Esophagus squamous epithelium (tissue), 5 donors: ENCODE measurements at places on chromosomes 6 and 20.

GRCh38 chr6:36975231-36976006 is 10.6 kb downstream of the MTCH1 start:
- DNase-seq, result no peak

DNA sequence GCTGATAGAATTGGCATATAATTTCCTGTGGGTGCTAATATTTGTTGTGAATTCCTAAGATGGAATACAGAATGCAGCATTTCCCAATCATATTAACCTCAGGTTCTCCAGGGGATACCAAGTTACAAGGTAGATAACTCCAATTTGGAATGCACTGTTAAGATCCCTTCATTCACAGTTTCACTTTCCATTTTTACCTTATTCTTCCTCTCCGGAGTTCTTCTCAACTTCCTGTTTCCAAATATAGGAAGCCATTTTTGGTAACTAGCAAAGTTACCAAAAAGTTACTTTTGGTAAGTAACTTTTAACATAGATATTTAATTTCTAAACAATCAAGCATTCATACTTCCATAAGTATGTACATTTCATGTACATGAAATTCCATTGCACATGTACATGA is 63.5 kb upstream of the PHACTR2 start:
- no peak for DNase-seq

DNA sequence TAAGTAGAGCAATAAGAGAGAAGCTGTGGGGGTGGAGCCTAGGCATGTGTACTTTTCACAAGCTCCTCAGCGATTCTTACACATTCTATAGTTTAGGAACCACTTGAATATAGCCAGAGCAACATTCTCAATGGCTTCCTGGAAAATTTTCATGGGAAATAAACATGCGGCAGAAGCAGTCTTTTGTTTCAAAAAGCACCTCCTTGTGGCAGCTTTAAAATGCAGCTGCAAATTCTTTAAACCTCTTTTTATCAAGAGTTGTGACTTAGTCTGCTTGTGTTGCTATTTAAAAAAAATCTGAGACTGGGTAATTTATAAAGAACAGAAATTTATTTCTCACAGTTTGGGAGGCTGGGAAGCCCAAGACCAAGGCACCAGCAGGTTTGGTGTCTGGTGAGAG is 23.8 kb downstream of the NKX2-2 start:
- DNase-seq, result no peak

- no peak for DNase-seq
Observed at GRCh38 chr6:139290787-139291311, 949 bp downstream of the TXLNB start.

- DNase-seq, result no peak
Observed at GRCh38 chr6:126017668-126018067, 31.3 kb downstream of the TRMT11 start.

GRCh38 chr20:16451982-16452381 is 121.3 kb downstream of the KIF16B start:
- no peak for DNase-seq

GRCh38 chr20:3645309-3646066 is 17.7 kb downstream of the GFRA4 start:
- no peak for DNase-seq

GRCh38 chr6:161443848-161444247 is 170.0 kb upstream of the AGPAT4 start:
- DNase-seq, result no peak

- DNase-seq, result no peak
Observed at GRCh38 chr20:5810800-5811422, 60.7 kb downstream of the SHLD1 start.

DNA sequence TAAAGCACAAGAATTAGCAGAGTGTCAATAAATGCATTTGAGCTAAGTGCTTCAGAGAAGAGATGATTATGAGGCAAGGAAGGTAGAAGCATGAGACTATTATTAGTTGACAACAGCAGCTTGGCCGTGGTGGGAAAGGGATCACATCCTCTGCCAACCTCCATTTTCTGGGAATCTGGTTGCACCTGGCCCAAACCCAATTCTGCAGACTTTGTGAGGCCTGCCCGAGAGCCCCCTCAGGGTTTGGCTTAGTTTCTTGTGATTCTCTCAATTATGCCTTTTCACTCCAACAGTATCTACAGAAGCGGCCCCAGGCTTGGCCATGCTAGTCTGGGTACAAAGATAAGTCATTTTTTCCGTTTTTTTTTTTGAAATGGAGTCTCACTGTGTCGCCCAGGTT is 111.0 kb upstream of the B3GAT2 start:
- no peak for DNase-seq

- no peak for DNase-seq
Observed at GRCh38 chr20:23145281-23145700, 59.2 kb upstream of the CD93 start.

DNA sequence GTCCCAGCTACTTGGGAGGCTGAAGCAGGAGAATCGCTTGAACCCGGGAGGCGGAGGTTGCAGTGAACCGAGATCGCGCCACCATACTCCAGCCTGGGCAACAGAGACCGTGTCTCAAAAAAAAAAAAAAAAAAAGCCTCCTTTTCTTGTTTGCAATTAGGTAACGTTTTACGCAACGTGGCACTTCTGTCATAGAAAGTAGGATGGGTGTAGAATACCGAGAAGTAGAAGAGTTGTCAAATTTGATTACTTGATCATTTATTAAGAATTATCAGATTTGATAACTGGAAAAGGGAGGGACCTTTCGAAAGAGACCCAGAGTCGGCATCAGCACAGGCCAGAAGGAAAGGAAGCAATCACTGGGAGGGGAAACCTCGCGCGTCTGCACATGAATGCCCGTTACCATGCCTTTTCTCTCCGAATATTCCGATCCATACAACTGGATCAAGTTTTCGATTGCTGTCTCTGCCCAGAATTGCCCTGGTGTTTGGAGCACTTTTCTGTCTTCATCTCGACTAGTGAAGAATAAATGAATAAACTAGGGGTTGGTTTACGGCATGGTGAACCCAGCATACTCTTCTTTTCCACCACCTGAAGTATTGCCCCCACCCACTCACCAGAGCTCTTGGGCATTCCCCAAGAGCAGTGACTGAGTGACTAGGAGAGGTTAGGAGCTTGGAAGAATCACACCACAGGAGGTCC is 4.5 kb upstream of the TFAP2D start:
- DNase-seq, result no peak
